ENCODE measurements at places on chromosomes 2 and 18. TPM values are rescaled to one million over a fixed set of nuclear protein-coding genes. Genes with fewer than 3 reads are reported as not detected.

AFTPH gene
- total RNA-seq = 62.4 TPM

ABCG8 gene
- 2.6 TPM for total RNA-seq

ST8SIA3 gene
- total RNA-seq = 2.9 TPM

FECH gene
- 20.0 TPM for total RNA-seq

NPPC gene
- total RNA-seq = not detected
